ENCODE measurements at places on chromosomes 16 and 17.

DNA sequence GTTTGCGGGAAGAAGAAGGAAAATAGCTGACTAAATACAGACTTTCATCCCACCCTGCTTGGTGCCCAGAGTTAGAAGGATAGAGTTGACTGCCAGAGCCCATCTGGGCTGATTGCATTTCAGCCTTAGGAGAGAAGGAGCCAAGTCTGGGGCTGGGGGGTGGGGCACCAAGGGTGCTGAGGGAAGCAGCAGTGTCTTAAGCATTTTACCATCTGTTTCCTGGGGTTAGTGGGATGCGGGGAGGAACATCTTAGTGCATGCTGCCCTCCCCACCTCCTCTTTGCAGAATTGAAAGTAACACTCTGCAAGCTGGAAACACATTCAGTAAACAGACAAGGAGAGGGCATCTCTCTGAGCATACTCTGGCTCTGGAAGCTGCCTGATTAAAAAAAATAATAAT is 1.5 kb upstream of the ARL5C start:
- no peak for DNase-seq

GRCh38 chr17:9006175-9006767 is 15.0 kb upstream of the NTN1 start:
- no peak for DNase-seq

- no peak for DNase-seq
Measured at GRCh38 chr17:14886200-14886739, 378.9 kb downstream of the PMP22 start.

DNA sequence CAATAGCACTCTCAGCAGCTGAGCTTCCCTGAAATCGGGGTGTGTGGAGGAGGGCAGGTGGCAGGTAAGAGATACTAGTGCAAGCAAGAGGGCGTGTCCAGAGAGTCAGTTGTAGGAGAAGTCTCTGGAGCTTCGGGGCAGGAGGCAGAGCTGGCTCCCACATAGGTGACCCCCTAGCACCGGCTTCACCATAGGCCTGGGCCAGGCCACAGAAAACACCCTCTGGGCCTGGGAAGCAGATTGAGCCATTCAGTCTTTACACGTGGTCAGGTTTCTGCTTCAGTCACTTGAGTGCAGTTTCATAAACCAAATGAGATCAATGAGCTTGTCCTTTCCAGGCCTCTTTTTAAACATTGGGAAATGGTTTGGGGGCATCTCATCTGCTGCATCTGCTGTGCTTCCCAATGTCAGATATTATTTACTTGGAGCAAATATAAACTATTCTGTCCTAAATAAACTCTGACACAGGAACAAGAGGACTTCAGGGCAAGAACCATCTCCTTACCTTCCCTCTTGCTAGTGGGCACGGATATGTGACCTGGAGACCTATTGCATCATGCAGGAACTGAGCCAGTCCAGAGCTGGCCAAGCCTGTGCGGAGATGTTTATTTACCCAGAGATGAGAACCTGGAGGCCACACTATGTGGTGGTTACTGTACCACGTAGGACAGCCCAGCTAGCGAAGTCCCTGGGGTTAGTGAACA is 16.1 kb downstream of the CCR7 start:
- no peak for DNase-seq

GRCh38 chr16:12501707-12502457 is 301.8 kb downstream of the CPPED1 start:
- no peak for DNase-seq

DNA sequence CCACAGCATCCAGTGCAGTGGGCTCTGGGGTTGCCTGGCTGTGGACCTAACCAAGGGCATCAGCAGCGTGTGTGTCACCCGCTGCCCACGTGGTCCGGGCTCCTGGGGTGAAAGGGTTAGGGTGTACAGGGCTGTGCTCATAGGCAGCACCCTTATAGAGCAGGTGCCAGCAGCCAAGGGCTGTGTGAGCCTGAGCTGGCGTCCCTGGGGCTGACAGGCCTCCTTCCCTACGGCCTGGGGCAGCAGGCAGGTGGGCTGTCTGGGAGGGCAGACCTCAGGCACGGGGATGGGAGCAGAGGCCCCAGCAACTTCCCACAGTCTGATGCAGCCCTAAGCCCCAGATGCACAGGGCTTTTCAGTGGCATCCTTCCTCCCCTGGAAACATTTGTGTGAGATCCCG is 13.9 kb downstream of the CD300A start:
- no peak for DNase-seq

DNA sequence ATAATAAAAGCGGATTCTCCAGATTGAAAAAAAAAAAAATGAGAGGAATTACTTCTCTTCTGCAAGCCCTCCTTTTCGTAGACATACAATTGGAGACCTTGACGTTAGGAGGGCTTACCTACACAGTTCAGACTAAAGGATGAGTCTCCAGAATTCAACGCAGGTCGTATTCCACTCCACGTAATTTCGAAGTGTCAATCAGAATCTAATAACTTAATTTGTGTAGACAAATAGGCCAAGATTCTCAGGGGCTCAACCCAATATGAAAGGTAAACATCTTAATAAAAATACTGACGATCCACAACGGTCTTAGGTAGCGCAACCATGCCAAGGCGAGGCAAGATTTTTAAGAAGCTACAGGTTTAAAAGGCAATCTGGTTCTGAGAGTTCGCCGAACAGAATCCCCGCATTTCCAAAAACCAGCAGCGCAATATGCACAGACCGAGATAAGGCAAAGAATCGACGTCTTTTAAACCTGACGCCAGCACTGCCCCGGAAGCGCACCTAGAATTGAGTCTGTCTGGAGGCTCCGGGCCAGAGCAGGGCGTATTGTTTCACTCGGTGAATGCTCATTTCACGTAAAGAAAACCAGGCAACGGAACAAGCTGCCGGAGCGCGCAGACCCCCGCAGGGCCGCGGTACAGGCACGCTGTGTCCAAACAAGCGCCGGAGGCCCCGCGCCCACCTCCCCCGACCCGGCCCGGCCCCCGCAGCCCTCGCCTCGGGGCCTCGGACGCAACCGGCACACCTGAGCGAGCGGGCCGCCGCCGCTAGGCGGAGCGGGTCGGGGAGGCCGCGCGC is 623 bp downstream of the MBTPS1 start:
- DNase-seq, result no peak

GRCh38 chr16:88909431-88910210 is 43.2 kb upstream of the PABPN1L start:
- DNase-seq, result no peak

GRCh38 chr17:59174671-59175070 is 19.1 kb downstream of the PRR11 start:
- no peak for DNase-seq

DNA sequence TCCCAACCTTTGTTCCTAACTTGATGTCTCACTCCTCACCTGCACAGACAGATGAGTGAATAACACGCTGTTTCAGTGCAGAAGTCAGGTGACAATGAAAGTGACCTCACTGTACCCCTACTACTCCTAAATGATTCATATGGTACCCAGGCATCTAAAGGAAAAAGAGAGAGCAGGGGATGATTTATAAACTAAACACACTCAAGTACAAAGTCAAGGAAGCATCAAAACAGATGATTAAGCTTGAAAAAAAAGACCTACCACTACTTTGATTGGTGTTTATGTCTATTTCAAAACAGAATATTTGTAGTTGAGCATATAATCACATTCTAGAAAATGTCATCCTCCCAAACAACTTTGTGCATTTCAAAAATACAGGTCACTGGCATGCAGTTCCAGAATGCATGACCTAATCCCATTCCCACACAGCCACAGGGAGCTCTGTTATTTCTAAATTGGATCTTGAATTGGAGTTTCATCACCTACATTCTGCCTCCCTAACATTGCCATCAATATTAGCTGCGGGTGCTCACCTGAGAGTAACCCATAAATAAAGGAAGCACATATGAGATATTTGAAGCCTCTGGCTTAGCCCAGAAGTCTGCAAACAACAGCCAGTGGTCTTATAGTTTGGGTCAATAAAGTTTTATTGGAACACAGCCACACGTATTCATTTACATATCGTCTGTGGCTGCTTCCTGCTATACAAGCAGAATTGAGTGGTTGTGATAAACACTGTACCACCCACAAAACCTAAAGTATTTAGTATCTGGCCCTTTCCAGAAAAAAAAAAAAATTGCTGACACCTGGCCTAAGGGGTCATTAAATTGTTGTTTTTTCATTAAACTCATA is 14.0 kb downstream of the HS3ST3A1 start:
- DNase-seq, result no peak

DNA sequence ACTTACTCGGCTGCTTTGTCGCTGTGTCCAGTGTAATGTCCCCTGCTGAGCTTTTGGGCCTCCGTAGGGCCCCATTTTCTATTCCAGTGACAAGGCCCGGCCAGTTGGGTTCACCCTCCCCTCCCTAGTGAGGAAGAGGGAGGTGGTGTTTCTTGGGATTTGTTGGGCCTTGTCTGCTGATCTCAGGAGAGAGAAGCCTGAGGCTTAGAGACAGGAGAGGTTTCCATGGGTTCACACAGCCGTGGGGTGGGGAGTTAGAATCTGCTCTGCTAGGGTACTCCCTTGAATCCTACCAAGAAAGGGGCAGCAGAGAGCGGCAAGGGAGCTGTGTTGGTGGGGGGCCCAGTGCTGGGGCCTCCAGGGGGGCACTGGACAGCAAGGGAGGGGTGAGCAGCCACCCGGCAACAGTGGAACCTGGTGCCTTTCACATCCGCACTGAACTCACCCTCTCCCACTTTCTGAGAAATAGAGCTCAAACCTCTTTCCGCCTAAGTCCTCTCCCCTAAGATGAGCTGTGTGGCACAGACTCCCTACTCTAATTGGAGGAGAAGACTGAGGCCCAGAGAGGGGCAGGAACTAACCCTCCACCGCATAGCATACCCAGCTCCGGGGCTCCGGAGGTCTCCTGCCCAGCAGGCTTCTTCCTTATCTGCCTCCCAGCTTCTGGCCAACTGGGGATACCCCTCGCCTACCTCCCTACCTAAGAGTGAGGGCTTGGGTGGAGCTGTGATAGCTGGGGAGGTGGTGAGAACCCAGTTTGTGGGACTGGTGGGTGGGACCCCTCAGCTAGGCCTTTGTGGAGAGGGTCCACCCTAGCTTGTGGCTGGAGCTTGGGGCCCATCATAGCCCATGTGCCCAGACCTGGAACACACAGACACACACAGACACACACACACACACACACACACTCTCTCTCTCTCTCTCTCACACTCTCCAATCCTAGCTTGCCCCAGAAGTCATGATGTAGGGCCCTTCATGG is 6.8 kb downstream of the TBKBP1 start:
- DNase-seq, result no peak

DNA sequence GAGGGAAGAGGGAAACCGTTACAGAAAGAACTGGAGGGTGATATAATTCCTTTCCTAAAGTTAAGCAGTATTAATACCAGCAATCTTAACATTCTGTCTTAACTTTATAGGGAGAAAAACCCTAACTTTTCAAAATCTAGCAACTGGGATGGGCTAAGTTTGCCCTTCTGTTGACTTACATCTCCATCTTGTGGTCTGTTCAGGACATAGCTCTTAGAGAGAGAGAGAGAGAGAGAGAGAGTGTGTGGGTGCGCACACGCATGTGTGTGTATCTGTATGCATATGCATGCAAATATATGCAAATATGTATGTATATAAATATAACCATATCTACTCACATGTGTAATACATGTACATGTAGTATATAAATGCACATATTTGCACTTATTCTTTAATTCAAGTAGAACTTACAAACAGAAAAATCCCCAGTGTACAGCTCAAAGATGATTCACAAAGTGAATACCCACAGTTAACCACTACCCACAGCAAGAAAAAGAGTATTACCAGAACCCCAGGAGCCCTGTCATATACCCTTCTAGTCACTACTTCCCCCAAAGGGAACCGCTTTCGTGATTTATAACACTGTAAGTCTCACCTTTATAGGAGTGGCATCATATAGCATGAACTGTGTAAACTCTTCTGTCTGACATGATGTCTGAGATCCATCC is 46.5 kb downstream of the STX8 start:
- no peak for DNase-seq
